ENCODE measurements at places on chromosomes 7 and 10.

DNA sequence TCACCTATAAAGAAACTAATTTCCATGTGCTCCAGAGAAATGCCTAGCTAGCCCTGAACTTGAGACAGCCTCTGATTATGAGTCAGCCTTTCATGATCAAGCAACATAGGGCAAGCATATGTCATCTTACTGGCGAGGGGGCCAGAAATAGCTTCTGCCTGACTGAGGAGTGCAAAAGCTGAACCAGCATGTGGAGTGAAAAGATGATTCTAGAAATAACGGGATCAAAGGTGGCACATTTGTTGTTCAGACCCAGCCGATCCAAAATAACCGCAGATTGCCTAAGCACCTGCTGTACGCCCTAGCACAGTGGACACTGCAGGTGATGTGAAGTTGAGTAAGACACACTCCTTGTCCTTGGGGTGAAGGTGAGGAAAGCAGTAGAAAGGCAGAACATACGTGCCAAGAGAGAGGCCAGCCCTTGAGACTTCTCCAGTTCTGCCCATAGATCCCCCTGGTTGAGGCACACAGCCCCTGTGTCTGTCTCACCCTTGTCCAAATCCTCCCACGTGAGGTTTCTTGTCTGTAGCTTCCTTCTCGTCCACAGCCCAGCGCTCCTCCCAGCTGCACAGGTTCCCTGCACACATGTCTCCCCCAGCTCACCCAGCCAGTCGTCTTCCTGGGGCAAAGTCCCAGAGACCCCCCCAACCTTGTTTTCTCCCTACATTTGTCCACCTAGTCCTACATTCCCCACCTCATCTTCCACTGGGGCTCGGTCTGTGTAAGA is 2.8 kb upstream of the BCL7B start:
- DNase-seq: no peak

GRCh38 chr10:119449760-119450461 is 92.6 kb downstream of the RGS10 start:
- DNase-seq: no peak

- no peak for DNase-seq
Observed at GRCh38 chr7:141562036-141562435, 10.8 kb downstream of the AGK start.

GRCh38 chr10:30722956-30723620 is 93.5 kb upstream of the LYZL2 start:
- DNase-seq: no peak

DNA sequence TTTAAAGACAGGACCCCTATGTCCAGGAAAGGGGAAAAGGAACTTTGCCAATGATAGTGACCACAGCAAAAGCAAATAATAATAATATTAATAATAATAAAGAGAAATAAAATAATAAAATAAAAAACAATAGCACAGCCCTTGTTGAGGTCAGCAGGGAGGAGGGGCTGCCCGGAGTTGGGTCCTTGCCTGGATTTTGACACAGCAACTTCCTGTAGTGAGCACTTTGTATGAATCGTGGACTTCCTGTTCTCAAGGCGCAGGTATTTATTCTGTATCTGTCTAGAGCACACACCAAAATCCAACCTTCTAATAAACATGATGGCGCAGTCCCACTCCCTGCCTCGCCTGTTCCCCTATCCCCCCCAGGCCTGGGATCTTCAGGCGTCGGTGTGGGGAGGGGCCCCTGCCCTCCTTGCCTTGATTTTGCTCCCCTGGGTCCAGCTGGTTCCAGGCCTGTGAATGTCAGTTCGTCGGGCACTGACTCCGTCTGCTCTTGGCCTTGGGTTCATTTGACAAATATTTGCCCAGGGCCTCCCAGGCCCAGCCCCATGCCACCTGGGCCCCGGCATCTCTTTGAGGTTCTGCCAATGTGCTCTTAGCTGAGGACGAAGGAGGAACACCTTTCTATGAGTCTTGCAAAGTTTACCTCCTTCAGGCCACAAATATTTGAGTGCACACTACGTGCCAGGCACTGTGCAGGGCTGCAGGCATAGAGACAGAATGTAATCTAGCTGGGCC is 13.9 kb downstream of the TRIM8 start:
- DNase-seq: no peak

GRCh38 chr7:137345799-137346449 is 2.4 kb upstream of the PTN start:
- no peak for DNase-seq

DNA sequence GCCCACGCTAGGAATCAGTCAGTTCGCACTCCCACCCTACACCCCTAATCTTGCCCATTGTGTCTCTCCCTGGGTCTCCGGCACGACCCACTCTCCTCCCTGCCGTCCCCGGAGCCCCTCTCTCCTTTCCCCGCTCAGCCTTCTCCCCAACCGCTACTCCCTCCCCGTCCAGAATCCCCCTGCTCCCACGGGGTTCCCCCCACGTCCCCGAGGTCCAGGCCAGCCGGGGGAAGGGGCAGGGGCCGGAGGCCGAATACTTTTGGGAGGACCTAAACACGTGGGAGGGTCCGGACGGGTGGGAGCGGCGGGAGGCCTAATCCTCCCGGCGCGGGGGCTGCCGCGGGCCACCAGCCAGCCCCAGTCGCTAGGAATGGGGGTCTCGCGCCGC is 560 bp downstream of the RARRES2 start:
- no peak for DNase-seq

- no peak for DNase-seq
Observed at GRCh38 chr10:98453729-98454128, 7.0 kb upstream of the HPS1 start.
